ENCODE measurements at places on chromosomes 12 and 14.

GRCh38 chr14:38063711-38064320 is 143.9 kb upstream of the SSTR1 start:
- no peak for DNase-seq

DNA sequence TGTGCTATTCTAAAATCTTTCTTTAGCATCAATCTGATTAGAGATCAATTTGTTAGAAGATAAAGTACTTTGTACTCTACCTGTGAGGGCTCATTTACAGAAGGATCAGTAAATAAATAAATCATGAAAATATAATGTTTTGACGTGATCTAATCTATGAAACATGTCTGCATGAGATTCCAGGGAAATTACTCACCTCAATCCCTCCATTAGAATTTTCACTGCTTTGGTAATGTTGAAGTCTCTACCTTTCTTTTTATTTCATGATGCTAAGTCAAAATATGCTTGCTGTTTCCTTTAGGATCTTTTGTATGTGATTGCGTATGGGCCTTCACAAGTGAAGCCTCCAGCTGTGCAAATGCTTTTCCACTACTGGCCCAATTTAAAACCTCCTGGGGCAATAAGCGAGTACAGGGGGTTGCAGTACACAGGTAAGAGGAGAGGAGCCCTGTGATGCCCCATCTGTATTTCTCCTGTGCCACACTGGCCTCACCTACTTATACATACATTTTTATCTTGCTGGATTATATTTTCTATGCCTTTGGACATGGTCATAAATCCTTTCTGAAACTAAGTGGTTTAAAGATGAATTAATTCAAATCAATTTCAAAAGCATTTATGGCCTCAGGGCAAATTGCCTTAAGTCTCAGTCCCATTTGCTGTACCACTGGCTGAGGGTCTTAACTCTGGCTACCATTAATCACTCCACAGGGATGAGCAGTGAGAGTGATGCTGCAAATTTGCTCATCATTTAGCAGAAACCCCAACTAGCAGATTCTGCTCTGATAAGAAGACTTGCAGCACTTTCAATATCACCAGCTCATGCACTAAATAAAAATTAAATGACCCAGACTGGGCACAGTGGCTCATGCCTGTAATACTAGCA is 66.4 kb downstream of the UNC79 start:
- DNase-seq = no peak

DNA sequence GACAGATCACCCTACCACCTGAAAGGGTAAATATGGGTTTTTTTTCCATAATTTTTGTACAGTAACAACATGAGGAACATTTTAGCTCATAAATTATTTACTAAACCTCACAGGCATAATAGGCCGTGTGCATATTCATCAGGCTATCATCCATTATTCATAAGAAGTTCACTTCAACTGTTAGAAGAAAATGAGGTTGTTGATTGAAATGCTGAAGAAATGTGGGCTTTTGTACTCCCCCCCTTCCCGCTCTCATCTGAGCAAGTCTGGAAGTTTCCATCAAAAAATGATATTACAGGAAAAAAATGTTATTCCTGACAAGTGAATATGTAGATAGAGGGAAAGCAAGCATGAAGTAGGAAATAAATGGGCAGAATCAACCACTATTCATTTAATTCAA is 7.9 kb upstream of the POU6F1 start:
- no peak for DNase-seq

DNA sequence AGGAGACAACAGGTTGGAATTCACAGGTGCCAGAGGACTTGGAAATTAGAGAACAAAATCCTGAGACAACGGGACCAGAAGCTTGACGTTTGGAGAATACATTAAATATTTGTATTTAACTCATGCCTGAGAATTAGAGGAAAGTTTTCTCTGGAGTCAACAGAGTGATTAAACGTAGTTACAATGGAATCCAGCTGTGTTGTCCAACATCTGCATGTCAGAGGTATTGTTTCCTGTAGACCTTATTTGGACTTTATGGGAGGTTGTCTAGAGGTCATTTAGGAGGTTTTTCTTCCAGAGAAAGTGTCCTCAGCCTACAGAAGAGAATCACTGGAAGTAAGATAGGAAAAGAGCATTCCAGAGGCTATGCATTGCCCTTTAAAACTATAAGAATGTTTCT is 45.1 kb upstream of the RERGL start:
- DNase-seq = no peak

DNA sequence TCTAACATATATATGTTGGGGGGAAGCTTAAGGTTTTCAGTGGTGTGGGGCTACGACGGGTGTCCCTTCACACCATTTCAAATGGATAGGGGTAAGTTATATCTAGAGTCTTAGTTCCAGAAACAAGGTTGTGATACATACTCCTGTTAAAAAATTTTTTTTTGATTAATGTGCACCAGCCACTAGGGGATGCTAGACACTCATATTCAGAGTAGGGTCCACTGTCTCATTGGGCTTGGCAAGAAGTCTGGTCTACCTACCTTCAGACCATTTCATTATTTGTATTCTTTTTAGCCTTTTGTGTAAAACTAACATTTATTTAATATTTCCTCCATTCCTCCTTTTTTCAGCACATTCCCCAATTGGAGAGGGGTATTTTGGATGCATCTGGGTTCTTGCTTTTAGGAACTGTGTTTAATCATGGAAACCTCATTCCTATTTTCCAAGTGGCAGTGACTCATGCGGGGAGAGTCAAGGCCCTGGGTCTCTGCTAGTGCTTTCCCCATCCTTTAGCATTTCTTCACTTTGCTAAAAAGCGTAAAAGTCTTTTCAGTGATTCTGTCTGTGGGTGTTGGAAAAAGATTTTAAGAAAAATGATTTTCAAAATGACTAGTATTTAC is 33.4 kb downstream of the ANO4 start:
- DNase-seq = no peak

DNA sequence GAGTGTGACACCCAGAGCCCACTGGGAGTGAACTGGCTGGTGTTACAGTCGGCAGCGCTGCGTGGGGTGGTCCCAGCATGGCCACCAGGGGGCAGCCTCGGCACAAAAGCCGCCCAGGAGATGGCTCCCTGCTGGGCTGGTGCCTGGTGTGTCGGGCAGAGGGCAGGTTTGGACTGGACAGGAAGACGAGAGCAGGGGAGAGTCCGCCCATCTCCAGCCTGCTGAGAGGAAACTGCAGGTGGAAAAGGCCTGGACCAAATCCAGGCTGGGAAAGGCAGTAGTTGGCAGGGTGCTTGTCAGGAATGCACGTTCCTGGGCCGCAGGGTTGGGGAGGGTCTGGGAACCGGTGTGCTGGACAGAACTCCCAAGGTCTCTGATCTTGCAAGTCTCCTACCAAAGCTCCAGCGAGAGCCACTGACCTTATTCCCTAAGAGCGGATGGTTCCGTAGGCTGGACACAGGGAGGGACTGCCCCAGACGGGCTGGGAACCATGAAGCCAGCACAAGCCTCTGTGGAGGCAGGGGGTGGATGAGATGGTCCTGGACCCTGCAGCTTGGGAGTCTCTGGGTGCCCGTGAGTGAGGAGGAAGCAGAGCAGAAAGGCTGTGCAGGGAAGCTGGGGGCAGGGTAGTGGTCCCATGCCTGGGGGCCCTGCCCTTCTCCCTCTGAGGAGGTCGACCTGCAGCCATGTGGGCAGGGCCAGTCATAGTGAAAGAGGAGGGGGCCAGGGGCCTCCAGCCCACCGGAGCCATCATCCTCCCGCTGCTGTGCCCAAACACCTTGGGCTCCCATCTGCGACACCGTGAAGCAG is 1.8 kb downstream of the AHNAK2 start:
- DNase-seq = peak; percentile 88

- DNase-seq = no peak
Measured at GRCh38 chr12:24617471-24617870, 331.4 kb downstream of the BCAT1 start.

GRCh38 chr12:57343703-57344378 is 87.0 kb downstream of the R3HDM2 start:
- DNase-seq = no peak
